Testis (tissue), 5 donors: ENCODE measurements at places on chromosomes 7 and 10. TPM values are rescaled to one million over a fixed set of nuclear protein-coding genes. Genes with fewer than 3 reads are reported as not detected.

DNA sequence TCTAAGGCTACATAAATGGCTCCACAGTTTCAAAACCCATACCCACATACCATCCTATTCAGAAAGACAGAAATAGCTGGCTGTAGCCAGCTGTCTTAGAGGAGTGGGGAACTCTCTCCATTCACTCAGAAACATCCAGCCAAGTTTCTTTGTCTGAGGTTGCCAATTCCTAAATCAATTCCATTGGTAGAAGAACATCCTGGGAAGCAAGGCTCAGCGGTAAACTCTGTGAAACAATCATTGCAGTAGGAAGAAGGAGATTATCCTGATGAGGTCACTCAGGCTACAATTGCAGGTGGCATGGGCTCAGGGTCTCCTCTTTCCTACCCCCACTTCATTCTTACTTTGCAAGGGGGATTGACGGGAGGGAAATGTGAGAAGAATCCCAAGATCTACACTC lies 154.0 kb downstream of the ETV1 start:
- DNase-seq, result no peak

- no peak for DNase-seq
These were observed 35.9 kb upstream of the SEMA3A start for GRCh38 chr7:84230491-84230890.

DNA sequence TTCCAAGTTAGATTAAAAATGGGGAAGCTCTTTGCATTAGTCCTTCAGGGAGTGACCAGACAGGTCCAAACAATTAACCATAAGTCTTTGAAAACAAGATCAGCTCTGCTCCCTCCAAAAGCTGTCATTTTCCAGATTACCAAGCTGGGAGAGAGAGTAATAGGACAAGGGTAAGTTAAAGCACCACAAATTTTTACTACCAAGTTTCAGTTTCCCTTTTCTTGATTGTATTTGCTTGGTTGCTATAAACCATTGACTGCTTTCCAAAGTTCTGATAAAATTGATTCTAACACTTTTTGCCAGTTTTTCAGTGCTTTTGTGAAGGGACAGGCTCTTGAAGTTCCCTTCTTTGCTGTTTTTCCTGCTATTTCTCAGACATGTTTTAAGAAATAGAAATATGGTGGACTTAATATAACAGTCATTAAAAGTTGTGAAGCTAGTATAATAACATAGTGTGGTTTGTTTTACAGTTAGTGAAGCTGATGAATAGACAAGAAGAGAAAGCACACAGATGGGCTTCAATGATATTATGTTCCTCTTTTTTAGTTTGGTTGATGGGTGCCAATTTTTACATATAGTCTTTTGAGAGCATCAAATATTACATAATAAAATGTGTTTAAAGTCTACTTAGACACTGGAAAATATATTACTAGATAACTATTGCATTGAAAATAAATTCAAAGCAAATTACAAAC lies 40.0 kb upstream of the ZNF365 start:
- no peak for DNase-seq

- no peak for DNase-seq
These were observed at the start of gene HYAL4 for GRCh38 chr7:123844712-123845219. HYAL4 (plus strand) TSS chr7:123845169; CDS start chr7:123868274, 23,105 bp downstream.

DNA sequence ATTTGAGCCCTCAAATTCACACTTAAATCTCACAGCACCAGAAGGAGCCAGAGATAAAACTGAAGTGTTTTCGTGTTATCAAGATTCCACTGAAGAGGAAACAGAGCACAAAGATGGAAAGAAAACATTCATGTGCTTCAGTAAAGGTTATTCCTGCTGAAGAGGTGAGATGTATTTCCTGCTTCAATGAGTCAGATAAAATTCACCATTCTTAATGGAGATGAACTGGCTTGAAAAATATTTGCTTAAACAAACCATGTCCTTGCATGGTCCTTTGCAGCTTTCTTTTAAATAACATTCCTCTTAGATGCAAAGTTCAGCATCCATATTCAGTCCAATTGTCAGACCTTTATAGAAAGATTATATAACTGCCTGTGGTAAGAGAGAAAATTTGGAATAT lies 294.2 kb downstream of the IPMK start:
- DNase-seq, result no peak

DNA sequence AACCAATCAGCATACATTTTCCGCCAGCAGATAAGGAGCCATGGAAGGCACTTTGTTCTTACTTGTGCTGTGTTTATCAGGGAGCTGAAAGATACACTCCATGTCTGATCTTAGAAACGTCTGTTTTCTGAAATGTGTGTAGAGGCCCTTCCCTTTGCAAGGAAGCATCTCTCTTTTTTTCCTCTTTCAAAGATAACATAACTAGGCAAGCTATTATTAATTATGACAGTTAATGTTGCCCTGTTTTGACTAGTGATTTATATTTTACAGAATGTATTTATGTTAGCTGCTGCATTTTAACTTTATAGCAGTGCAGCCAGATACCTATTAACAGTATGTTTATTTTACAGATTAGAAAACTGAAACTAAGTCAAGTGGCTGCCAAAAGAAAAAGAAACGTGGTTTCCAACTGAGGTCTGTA lies 683.2 kb upstream of the IGFBP3 start:
- DNase-seq, result no peak

DNA sequence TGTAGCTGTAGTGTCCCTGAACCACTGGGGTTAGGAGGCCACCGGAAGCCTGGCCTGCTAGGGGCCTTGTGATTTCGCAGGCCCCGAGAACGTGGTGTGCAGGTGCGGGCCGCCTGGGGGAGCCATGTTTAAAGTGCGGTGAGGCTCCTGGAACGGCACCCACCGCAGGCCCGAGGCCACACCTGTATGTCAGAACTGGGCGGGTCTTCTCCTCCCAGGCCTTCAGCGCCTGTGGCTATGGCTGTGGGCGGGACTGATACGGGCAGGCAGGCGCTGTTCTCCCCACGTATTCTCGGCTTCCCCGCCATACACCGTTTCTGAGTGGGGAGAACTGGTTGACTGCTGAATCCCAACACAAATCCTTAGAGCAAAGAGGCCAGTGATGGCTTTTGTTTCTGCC lies 74.8 kb downstream of the DNAJB6 start:
- no peak for DNase-seq

DNA sequence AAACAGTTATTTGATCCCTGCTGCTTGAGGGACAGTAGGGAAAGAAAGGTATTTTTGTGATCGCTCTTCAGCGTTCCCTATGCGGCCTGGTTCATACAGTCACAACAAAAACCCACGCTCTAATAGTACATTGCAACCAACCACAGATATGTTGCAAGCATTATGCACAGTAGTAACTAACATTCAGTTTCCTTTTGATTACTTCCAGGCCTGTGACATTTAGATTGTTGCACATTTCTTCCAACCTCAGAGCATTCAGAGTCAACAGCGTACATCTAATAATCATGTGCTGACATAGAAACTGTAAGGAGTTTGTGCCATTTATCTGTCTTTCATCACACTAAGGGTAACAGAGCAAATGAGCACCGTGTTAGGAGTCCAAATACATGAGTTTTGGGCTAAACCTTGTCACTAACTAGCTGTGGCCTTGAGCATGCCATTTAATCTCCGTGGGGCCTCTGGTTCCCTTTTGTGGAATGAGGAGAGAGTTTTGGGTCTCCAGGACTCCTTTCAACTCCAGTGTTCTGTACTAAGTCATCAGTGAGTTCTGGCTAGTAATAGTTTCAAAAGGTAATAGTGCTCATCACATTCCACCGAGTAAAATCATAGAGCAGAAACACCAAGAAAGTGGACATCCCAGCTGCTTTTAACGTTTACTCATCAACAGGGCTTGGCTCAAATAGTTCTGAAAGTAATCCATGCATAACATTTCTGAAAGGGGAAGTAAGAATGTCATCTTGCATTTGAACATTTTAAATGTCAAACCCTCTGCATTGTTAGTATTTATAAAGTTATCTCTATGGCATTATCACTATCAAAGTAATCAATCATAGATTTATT lies 99.0 kb upstream of the FZD1 start:
- DNase-seq, result no peak

DNA sequence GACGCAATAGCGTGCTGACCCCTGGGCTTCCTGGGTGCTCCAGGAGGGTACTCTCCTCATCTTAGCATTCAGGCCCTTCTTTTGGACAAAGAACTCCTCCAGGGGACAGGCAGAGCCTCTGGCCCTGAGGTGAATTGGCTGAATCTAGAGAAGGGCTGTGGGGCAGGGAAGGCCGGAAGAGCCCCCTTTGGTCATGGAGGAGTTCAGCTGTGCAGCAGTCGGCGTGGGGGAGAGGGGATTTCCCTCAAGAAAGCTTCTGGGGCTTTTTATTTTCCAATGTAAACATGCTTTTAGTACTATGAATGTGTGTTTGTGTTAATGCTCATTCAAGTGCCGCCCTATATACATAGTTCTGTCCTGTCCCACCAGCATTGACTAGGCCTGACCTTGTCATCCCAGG lies 38.8 kb downstream of the FIGNL1 start:
- no peak for DNase-seq

DNA sequence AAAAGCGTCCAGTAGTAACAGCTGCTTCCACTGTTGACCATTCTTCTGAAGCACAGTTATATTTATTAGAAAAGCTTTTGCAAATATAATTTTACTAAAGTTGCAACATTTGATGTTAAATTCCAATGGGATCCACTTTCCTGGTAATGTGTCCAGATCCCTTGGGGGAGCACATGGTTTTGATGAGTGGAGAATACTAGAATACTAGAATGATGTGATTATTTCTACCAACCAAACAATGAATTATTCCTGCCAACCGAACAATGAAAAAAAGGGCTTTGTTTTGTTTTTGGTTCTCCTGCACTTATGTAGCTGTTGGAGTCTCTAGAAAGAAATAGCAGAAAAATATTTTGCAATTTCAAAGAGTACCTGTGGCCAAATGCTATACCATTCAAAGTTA lies 59.1 kb downstream of the BPGM start:
- DNase-seq, result no peak

DNA sequence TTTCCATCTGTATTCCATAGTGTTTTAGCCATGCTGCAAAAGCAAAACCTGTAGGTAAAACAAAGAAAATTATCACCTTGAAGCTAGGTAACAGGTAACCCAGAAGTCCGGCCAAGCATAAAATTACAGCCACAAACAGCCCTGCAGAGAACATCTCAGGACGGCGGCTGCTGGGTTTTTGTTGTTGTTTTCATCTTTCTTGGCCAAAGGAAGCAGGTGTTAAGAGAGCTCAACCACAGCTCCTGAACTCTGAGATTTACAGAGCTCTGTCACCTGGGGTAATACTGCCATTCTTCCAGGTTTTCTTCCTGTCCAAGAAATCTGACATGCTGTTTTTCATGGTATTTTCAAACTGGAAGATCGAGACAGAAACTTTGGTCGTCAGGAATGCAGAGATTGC lies 847 bp upstream of the SCIN start:
- no peak for DNase-seq

- DNase-seq, result no peak
These were observed 98.4 kb downstream of the OSBPL3 start for GRCh38 chr7:24881623-24882022.

GRCh38 chr10:78687626-78688025 lies 381.1 kb upstream of the ZMIZ1 start:
- no peak for DNase-seq

DNA sequence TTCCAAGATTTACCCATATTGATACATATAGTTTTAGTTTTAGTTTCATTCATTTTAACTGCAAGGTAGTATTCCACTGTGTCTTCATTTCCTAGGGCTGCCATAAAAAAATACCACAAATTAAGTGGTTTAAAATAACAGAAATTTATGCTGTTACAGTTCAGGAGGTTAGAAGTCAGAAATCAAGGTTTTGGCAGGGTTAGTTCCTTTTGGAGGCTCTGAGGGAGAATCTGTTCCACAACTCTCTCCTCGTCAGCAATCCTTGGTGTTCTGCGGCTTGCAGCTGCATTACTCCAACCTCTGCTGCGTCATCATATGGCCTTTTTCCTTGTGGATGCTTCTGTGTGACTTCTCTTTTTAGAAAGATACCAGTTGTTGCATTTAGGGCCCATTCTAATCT lies 176.2 kb downstream of the DNAJC1 start:
- no peak for DNase-seq

DNA sequence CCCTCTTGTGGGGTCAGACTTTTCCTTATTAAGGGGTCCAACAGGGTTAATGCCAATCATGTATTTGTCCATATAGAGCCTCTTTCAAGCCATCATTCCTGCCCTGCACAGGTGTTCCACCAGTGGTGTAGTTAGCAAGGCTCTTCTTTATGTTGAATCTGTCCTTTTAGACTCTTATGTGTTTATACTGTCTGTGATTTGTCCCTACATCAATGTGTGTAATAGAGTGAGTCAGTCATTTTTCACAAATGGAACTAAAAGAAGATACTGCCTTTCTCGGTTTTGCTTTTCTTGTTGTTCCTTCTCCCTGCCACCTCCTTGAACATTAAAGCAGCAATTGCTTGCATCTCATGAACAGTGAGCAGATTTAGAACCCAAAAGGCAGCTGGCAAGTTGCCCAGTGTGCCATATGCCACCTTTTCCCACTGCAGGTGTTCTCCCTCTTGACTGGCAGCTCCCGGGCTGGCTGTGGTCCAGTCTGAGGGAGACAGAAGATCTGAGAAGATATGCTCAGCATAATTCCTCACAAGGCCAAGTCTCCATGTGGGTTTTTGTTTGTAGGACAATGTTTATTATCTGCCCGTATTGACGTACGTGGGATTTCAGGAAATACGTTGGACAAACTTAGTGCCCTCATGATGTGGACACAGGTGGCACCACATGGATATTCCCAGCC lies 154.1 kb downstream of the LHFPL3 start:
- DNase-seq, result no peak

DNA sequence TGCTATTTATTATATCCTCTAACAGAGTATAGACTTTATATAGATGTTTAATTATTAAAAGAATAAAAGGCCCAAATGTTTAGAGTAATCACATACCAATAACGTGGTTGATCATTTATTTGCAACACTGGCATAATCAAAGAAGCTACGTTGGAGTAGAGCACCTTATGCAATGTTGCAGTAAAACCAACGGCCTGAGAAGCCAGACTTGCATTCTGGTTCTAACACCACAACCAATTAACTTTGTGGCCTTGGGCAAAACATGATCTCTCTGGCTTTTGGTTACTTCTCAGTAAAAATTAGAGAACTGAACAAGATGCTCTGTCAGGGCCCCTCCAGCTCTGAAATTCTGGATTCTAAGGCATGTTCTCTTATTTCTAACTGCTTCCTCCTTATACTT lies 476.2 kb downstream of the GRM8 start:
- DNase-seq, result no peak

DNA sequence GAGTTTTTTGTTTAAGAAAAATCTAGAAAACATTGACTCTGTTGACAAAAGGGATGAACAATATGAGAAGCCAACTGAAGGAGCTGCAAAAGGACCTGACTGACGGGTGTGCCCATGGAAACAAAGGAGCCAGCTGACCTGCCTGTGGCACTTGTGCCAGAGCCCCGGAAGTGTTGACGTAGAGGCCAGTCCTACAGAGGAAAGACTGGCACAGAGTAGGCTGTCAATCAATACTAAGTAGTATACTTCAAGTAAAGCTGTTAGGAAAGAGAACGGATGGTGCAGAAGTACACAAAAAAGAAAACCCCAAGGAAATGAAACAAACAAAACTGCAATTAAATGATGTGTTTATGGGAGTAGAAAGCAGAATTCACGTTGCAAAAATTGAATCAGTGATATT lies 19.0 kb upstream of the ABI1 start:
- DNase-seq, result no peak

GRCh38 chr7:14054125-14054524 lies 64.7 kb upstream of the ETV1 start:
- no peak for DNase-seq

GRCh38 chr7:28474282-28474638 lies 61.9 kb downstream of the CREB5 start:
- DNase-seq, result no peak

CALML3 gene
- total RNA-seq, result 0.63 TPM

TCF7L2 gene
- 23.3 TPM for total RNA-seq

C10orf105 gene
- total RNA-seq, result 0.47 TPM

CYP26C1 gene
- total RNA-seq, result 0.31 TPM

TMEM106B gene
- 63.6 TPM for total RNA-seq

CALU gene
- 63.2 TPM for total RNA-seq

SLC26A5 gene
- 1.7 TPM for total RNA-seq
